Hepatocyte (in vitro differentiated cells): ENCODE measurements at places on chromosomes 2 and 18. TPM values are rescaled to one million over a fixed set of nuclear protein-coding genes. Genes with fewer than 3 reads are reported as not detected.

Gene ELOA2
- total RNA-seq, result not detected in 2 replicates

Gene SLC39A10
- 69.4 and 80.2 TPM in 2 replicates for total RNA-seq

Gene SNTG2
- total RNA-seq, result not detected in 2 replicates

Gene SETBP1
- total RNA-seq, result 20.1 and 21.1 TPM in 2 replicates

Gene NYAP2
- total RNA-seq, result 0.37 and 1.0 TPM in 2 replicates

Gene MAPK4
- 2.4 TPM in 2 replicates for total RNA-seq

Gene TMEM37
- 52.6 TPM in 2 replicates for total RNA-seq
